ENCODE measurements at places on chromosomes 12 and 14. TPM values are rescaled to one million over a fixed set of nuclear protein-coding genes. Genes with fewer than 3 reads are reported as not detected.

The CEBPE gene
- total RNA-seq, result not detected

The TGFB3 gene
- 4.1 TPM for total RNA-seq

The PLA2G1B gene
- not detected for total RNA-seq

The NKX2-1 gene
- total RNA-seq, result not detected

The RTL1 gene
- not detected for total RNA-seq

The PSMA3 gene
- 248 TPM for total RNA-seq

The KCNMB4 gene
- 1.9 TPM for total RNA-seq

The MYBPC1 gene
- not detected for total RNA-seq

The HPD gene
- not detected for total RNA-seq

The PRKAG1 gene
- total RNA-seq, result 56.5 TPM

The JKAMP gene
- 88.8 TPM for total RNA-seq

The SMARCD1 gene
- total RNA-seq, result 93.4 TPM

The LRP1 gene
- 2.9 TPM for total RNA-seq

The CLEC2A gene
- total RNA-seq, result not detected

The FGD4 gene
- 44.4 TPM for total RNA-seq

The TAS2R43 gene
- total RNA-seq, result not detected

The GLIPR1L1 gene
- not detected for total RNA-seq

The PRKD1 gene
- 10.8 TPM for total RNA-seq

The RNASE2 gene
- total RNA-seq, result not detected

The KRT79 gene
- not detected for total RNA-seq

The LRCOL1 gene
- not detected for total RNA-seq

The ADAMTS20 gene
- total RNA-seq, result not detected

The TMEM30B gene
- 0.07 TPM for total RNA-seq

The MGAT4C gene
- under 0.01 TPM for total RNA-seq

The TMEM253 gene
- not detected for total RNA-seq

The FAM186B gene
- 0.43 TPM for total RNA-seq
